ENCODE measurements at places on chromosomes 4 and X. TPM values are rescaled to one million over a fixed set of nuclear protein-coding genes. Genes with fewer than 3 reads are reported as not detected.

GRCh38 chr4:155582971-155583437, 83.6 kb upstream of the GUCY1A1 start:
- peak overlapping the region; percentile 27 for H3K27ac ChIP-seq
- no peaks in the 10 kb centered on the region for H3K27me3 ChIP-seq
- peaks cover 12% of the 10 kb centered on the region for H3K4me1 ChIP-seq
- no peak for DNase-seq

GRCh38 chrX:139559383-139560042, 29.0 kb downstream of the F9 start:
- H3K27me3 ChIP-seq: no peaks in the 10 kb centered on the region
- H3K36me3 ChIP-seq: no peaks in the 10 kb centered on the region
- peak; percentile 23 for DNase-seq
- H3K4me1 ChIP-seq: peaks cover 3% of the 10 kb centered on the region
- no peak overlapping the region for H3K27ac ChIP-seq

DNA sequence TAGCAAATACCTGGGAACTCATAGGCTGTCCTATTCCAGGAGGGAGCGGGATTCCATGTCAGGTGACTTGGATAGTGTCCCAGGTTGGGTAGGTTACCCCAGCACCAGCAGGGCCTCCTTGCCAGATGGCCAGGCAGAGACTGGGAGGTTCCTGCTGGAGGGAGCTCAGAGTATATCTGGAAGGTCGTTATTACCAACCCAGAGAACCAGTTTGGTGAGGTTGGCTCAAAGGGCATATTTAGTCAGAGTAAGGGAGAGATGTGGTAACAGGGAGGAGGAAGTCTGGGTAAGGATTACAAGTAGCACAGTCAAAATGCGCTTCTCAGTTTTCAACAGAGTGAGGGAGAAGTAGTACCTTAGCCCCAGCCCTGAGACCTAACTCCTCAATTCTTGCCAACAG, 53.3 kb upstream of the LNX1 start:
- DNase-seq: no peak
- H3K4me1 ChIP-seq: no peaks in the 10 kb centered on the region
- peaks cover 6% of the 10 kb centered on the region for H3K27me3 ChIP-seq
- no peaks in the 10 kb centered on the region for H3K36me3 ChIP-seq
- H3K4me3 ChIP-seq: no peak overlapping the region

GRCh38 chrX:10015355-10015722, 48.2 kb downstream of the CLDN34 start:
- no peak overlapping the region for H3K27ac ChIP-seq
- no peak for DNase-seq
- peaks cover 5% of the 10 kb centered on the region for H3K36me3 ChIP-seq
- peaks cover 6% of the 10 kb centered on the region for H3K27me3 ChIP-seq

GRCh38 chrX:20265221-20265725, 1.4 kb downstream of the RPS6KA3 start:
- peaks cover 31% of the 10 kb centered on the region for H3K4me1 ChIP-seq
- H3K27ac ChIP-seq: peak overlapping the region; percentile 91
- H3K36me3 ChIP-seq: peaks cover 2% of the 10 kb centered on the region
- peak; percentile 86 for DNase-seq
- no peaks in the 10 kb centered on the region for H3K27me3 ChIP-seq
- H3K4me3 ChIP-seq: peak overlapping the region; percentile 82

GRCh38 chr4:5118091-5118786, 67.0 kb downstream of the STK32B start:
- H3K4me1 ChIP-seq: no peaks in the 10 kb centered on the region
- no peaks in the 10 kb centered on the region for H3K27me3 ChIP-seq
- no peaks in the 10 kb centered on the region for H3K36me3 ChIP-seq

DNA sequence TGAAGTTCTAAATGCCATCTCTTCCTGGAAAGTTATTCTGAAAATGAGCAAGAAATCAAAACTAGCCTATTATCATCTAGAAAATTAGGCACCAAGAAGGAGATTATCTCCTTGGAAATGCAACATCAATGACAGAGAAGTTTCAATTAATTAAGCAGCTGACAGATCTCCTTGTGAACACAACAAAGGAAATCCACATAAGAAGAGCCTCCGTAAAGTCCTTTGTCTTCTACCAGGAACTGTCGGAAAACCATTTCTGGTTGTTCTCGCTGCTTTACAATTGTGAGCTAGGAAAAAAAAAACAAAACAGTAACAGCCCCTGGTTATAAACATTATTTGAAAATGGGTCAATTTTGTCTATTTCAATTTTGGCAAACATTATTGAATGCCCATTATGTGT, 38.2 kb downstream of the METTL14 start:
- DNase-seq: no peak
- H3K27ac ChIP-seq: no peak overlapping the region
- H3K27me3 ChIP-seq: no peaks in the 10 kb centered on the region
- no peaks in the 10 kb centered on the region for H3K4me1 ChIP-seq

- H3K4me1 ChIP-seq: peaks cover 23% of the 10 kb centered on the region
- no peak overlapping the region for H3K27ac ChIP-seq
- no peak for DNase-seq
Observed at GRCh38 chr4:41932988-41933387, 2.2 kb upstream of the TMEM33 start.

DNA sequence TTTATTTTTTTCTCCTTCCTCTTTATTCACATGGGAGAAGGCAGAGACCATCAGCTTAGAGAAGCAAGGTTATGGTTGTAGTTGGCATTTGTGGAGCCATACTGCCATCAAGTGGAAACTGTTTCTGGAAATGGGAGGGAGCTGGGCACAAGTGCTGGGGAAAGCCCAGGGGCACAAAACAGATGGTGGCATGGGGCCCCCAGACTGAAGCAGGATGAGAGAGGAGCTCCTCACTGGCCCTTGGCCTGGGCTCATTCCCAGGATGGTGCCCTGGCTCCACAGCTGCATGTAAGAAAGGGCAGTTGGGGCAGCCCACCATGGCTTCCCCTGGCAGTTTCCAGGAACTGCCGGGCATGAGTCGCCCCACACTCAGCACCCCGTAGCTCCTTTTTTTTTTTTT, 59.2 kb downstream of the NBDY start:
- no peak for DNase-seq
- H3K27ac ChIP-seq: peak overlapping the region; percentile 73
- no peak overlapping the region for H3K4me3 ChIP-seq

- peaks cover 46% of the 10 kb centered on the region for H3K4me1 ChIP-seq
- no peak overlapping the region for H3K27ac ChIP-seq
Observed at GRCh38 chr4:147737623-147738022, 5.7 kb downstream of the ARHGAP10 start.

DNA sequence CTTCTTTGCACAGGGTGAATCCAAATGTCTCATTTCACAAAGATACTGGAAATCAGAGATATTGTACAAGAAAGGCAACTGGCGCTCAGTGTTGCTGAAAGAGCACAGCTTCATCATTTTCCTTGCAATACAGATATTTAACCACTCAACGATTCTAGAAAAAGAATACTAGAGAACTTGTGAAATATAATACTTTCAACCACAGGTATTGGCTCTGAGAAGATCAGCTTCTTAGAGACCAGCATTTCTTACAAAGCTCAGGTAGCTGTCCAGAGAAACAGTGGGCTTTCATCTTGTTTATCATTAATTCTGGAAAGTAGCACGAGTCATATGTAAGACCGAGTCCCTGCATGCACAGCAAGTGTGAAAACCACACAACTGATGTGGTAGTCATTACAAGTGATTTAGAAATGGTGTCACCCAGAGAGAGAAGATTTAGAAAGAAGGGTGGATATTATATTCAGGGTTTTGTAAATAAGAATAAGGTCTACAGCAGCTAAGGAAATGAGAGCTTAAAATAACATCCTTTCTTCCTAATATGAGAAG, 7.8 kb upstream of the PPARGC1A start:
- no peak overlapping the region for H3K4me3 ChIP-seq
- no peak for DNase-seq

DNA sequence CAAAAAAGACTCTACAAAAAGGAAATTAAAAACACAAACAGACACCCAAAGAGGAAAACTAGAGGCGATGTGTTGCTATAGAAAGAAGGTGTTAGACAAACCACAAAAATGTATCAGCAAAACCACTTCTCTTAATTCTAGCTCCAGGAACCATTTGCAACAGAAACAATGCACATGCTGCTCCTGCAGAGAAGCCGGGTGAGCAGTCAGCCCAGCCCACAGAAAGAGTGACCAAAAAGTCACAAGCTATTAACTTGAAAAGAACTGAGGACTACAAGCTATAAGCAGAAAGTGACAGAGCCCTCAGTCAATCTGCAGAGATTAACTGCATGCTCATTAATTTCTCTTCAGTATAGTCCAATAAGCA, 96.2 kb upstream of the KLHL13 start:
- no peak overlapping the region for H3K4me3 ChIP-seq
- peaks cover 2% of the 10 kb centered on the region for H3K27me3 ChIP-seq
- no peak for DNase-seq
- no peaks in the 10 kb centered on the region for H3K4me1 ChIP-seq
- no peak overlapping the region for H3K27ac ChIP-seq

DNA sequence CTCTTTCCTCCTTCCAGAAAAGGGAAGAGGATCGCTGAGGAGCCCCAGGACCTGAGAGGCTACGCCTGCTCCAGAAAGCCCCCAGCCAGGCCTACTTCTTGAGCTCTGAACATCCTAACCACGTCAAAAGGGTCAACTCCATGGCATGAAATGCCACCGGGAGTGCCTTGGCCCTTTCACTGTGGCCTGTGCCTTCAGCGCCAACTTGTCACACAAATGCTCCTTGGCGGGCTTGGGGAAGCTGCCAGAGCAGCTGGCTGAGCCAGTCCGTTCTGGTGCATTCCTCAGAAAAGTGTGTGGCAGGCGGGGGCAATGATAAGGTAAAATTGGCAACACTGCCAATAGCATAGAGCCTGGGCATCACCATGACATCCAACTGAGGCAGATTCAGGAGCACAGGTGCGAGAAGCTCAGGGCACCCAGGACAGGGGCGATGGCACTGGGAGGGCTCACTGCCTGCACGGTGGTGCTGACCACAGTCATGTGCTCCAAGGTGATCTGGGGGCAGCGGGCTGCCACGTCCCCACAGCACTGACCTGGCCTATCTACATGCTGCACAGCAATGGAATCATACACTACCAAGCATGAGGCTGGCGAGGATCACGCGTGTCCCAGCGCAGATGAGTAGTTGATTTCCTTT, 12.1 kb upstream of the TREX2 start:
- H3K27me3 ChIP-seq: no peaks in the 10 kb centered on the region
- peaks cover 22% of the 10 kb centered on the region for H3K36me3 ChIP-seq
- DNase-seq: no peak
- H3K27ac ChIP-seq: no peak overlapping the region

DNA sequence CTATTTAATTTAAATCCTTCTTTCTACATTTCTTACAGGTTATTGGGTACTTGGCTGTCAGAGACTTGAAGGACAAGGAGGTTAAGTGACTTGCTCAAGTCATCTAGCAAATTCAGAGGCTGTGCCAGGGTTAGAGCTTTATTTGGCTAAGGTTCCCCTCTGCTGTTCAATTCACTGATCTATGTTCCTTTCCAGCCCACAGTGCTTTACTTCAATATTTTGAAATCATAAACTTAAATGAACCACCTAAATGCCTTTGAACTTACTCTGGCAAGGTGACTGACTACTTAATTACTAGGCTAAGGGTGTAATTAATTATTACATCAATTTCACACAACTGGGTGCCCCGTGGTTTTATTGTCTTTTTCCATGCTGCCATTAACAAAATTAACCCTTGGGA, 288.7 kb downstream of the CAMK2D start:
- DNase-seq: no peak
- H3K4me1 ChIP-seq: peaks cover 67% of the 10 kb centered on the region
- no peaks in the 10 kb centered on the region for H3K27me3 ChIP-seq

DNA sequence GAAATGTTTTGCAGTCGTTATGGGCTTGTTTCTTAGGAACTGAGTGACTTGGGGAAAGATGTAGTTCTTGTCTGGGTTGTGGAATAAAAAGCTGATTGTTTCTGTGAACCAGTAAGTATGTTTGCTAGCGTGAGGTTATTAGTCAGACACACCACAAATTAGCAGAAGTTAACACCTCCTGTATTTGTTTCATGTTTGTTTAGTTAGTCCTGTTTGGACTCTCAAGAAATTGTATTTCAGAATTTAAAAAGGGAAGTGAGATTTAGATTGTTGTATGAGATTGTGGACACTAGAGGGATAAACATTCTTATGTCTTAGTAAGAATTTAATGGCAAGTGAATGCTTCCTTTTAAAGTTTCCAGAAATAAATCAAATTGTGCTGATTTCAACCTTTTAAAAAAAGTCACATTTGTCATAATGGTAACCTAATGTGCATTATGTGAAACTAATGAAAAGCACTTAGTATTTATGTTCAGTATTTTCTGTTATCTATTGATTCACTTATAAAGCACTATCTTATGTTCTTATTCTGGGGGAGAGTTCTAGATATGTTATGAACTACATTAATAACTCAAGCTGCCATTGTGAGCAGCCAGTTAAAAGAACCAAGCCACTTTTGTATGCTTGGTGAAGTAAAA, 25.6 kb downstream of the ATP10D start:
- no peak overlapping the region for H3K4me3 ChIP-seq
- no peak overlapping the region for H3K27ac ChIP-seq
- H3K4me1 ChIP-seq: peaks cover 4% of the 10 kb centered on the region
- H3K36me3 ChIP-seq: no peaks in the 10 kb centered on the region
- H3K27me3 ChIP-seq: no peaks in the 10 kb centered on the region

GRCh38 chrX:18133605-18134004, 87.1 kb downstream of the BEND2 start:
- H3K36me3 ChIP-seq: no peaks in the 10 kb centered on the region
- H3K27ac ChIP-seq: no peak overlapping the region
- H3K4me3 ChIP-seq: no peak overlapping the region
- H3K4me1 ChIP-seq: peaks cover 2% of the 10 kb centered on the region
- H3K27me3 ChIP-seq: no peaks in the 10 kb centered on the region

- no peak overlapping the region for H3K4me3 ChIP-seq
- H3K27ac ChIP-seq: no peak overlapping the region
- peaks cover 11% of the 10 kb centered on the region for H3K27me3 ChIP-seq
- no peaks in the 10 kb centered on the region for H3K36me3 ChIP-seq
- no peak for DNase-seq
Observed at GRCh38 chr4:112908511-112908910, 140.9 kb upstream of the ANK2 start.

GRCh38 chr4:186813377-186814068, 89.9 kb upstream of the FAT1 start:
- H3K27ac ChIP-seq: no peak overlapping the region
- H3K36me3 ChIP-seq: no peaks in the 10 kb centered on the region
- no peak for DNase-seq
- no peaks in the 10 kb centered on the region for H3K27me3 ChIP-seq

DNA sequence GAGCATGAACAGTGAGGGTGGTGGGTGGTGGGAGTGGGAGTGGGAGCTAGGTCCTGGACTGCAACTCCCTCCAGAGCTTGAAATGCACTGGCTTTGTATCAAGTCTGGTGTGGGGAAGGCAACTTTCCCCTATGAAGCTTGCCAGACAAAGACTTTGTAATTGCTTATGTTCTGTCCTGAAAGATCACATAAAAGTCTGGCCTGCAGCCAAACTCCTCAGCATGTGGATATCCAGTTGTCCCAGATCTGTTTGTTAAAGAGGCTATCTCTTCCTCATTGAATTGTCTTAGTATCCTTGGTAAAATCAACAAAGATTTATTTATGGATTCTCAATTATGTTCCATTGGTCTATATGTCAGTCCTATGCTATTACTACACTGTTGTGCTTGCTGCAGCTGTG, 607.9 kb downstream of the GLUD2 start:
- DNase-seq: no peak
- no peak overlapping the region for H3K27ac ChIP-seq
- H3K27me3 ChIP-seq: no peaks in the 10 kb centered on the region
- H3K4me1 ChIP-seq: no peaks in the 10 kb centered on the region

GRCh38 chr4:118389721-118390120, 36.9 kb upstream of the PRSS12 start:
- no peaks in the 10 kb centered on the region for H3K4me1 ChIP-seq
- H3K4me3 ChIP-seq: no peak overlapping the region
- no peak for DNase-seq
- H3K36me3 ChIP-seq: no peaks in the 10 kb centered on the region
- no peak overlapping the region for H3K27ac ChIP-seq

Gene CCDC158
- not detected for total RNA-seq

Gene EDA2R
- total RNA-seq: 0.93 TPM

Gene NKX6-1
- not detected for total RNA-seq

Gene DNAJB14
- total RNA-seq: 46.2 TPM

All from activated CD4-positive, alpha-beta T cell treated with anti-CD3 and anti-CD28 coated beads for 36 hours (primary cell).